ENCODE measurements at places on chromosomes 1 and 21.

- no peak for DNase-seq
Observed at GRCh38 chr21:39153842-39154241, 29.4 kb downstream of the PSMG1 start.

DNA sequence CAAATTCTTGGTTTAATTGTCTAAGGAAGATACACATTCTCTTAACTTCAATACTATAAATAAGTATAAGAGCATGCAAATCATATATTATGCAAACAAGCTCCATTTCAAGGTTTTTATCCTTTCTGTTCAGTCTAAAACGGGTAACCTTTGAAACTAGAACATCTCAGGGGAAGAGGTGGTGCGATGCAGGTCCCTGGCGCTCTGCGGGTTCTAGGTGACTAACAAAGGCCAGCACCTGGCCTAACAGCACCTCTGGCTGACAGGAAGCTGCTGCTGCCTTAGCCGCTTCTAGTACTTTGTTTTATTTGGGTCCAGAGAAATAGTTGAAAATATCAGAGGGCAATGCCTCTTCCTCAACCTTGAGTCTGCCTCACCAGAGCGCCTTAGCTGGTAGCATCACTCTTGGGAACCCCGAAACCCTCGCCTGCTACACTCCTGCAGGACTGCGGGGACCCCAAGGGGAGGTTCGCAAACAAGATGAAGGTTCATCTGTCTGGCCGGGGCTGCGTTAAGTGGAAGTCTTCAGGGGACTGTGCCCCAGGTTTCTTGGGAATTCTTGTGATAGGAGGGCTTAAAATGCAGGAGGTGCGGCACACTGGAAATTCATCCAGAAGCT, 45.5 kb downstream of the PRDM15 start:
- no peak for DNase-seq

DNA sequence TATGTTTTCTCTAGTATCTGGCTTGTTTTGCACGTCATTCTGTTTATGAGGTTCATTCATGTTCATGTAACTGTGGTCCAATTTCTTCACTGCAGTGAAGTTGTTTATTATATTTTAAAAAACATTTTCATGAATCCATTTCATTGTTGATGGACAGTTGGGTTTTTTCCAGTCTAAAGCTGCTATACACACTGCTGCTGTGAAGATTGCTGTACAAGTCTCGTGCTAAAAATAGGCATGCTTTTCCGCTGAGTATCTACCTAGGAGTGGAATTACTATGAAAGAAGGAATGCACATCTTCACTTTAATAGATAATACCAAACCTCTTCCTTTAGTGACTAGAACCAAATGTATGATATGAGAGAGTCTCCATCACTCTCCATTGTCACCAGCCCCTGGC, 49.0 kb upstream of the ETS2 start:
- DNase-seq = no peak

GRCh38 chr1:65558215-65558614, 137.7 kb downstream of the LEPR start:
- no peak for DNase-seq

DNA sequence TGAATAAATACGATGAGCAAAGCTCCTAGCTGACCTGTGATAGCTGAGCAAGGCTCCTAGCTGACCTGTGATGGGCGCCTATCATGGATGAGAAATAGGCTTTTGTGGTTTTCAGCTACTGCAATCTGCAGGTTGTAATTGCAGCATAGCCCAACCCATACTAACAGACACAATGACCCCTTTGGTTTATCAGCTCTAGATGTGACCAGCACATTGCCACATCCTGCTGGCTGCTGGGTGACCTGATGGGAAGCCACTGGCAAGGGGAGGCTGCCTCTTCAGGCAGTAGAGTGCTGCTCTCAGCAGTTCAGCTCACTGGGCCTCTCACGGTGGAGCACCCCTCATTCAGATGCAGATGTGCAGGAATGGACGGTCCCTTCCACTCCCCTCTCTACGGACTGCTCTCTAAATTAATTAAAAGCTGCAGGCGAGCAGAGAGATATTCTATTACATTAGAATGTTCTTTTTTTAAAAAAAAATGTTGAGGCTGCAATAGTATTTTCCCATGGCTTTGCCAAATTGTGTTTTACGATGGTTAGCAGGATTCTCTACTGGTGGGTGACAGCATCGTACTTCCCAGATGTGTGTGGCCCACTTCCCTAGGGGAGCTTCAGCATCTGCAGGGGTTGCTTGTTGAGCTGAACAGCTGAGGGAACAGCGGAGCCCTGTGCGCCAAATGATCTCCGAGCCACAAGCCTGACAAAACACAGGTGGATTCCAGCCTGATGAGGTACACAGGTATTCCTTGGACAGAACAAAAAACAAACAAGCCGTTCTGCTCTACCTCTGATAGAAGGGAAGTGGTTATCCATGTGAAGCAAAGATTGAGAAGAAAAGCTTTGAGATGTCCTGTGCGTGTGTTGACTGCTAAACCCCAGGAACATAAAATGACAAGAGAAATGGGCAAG, 65.0 kb downstream of the SYT6 start:
- DNase-seq = no peak

DNA sequence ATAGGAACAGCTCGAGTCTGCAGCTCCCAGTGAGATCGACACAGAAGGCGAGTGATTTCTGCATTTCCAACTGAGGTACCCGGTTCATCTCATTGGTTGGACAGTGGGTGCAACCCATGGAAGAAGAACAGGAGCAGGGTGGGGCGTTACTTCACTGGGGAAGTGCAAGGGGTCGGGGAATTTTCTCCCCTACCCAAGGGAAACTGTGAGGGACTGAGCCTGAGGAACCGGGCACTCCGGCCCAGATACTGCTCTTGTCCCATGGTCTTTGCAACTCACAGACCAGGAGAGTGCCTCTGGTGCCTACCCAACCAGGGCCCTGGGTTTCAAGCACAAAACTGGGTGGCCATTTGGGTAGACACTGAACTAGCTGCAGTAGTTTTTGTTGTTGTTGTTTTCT, 307.1 kb downstream of the AMY1C start:
- no peak for DNase-seq

DNA sequence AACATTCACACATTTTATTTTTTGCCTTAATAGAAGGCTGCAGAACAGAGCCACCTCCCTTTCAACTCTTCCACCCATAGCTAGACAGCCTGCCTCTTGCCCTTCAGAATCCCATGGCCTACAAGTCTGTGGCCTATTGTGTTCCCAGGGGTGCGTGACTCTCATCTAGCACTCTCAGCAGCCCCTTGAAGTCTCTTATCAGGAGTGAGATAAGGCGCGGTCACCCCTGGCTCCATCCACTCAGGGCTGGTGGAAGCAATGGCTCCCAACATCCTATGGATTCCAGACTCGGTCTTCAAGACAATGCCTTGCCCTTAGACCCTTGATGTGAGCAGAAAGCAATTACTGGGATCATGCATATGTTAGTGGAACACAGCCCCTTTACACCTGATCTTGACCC, 264.1 kb upstream of the GREM2 start:
- DNase-seq = no peak

DNA sequence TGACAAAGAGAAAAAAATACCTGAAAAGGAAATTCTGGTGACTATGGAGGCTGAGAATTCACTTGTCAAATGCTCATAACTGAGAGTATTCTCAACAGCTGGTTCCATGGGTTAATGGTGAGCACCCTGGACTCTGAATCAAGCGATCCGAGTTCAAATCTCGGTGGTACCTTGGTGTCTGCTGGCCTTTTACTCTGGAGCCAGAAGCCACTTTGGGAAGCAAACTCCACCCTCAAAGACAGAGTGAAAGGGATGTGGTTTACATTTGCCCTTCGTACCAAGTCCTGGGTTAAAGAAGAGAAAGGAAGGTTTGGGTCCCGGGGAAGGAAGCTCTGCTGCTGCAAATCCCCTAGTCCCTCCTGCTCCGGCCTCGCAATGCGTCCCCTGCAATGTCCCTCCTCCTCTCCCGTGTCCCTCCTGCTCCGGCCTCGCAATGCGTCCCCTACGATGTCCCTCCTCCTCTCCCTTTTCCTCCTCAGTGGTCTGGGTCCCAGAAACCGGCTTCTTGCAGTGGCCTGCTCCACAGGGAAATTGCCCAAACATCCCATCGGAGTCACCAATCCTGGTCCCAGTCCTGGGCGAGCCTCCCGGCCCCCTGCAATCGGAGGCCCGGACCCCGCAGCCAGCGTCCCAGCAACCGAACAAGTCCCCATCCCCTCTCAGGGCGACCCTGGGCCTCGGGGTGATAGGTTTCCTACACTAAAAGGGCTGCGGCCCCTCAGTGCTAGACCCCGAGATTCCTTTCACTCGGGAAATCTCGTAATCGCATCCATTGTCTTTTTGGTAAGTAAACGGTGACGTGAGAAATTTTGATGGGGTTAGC, 129.4 kb downstream of the PPIAL4G start:
- DNase-seq = peak; percentile 1

DNA sequence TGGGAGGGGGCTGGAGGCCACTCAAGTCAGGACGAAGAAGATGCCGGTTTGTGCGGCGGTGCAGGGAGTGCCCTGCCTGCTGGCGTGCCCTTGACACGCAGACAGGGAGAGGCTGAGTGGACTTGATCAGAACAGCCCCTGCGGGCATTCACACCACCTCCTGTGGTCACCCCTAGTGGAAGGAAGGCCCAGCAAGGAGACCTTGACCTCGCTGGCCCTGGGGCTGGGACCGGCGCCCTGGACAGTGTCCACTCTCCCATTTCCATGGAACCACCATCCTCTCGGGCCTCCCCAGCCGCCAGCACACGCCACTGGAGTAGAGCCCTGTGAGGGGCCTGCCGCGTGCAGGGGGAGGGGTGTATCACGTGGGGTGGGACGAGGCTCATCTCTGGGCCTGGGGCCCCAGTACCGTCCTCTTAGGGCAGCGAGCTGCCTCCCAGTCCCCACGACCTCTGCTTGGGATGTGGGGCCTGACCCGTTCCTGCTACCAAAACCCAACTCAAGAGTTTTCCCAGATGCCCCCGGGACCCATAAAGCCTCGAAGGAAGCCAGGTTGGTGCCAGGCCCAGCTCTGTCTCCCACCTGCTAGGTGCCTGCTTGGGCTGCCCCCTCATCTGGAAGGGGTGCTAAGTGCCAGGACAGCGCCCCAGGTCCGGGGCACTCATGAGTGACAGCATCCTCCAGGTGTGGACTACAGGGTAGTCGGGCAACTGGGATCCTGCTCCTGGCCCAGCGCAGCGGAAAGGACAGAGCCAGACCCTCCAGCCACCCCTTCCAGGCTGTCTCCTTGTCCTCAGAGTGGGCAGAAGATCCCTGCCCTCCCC, 62.8 kb downstream of the SLX9 start:
- no peak for DNase-seq

DNA sequence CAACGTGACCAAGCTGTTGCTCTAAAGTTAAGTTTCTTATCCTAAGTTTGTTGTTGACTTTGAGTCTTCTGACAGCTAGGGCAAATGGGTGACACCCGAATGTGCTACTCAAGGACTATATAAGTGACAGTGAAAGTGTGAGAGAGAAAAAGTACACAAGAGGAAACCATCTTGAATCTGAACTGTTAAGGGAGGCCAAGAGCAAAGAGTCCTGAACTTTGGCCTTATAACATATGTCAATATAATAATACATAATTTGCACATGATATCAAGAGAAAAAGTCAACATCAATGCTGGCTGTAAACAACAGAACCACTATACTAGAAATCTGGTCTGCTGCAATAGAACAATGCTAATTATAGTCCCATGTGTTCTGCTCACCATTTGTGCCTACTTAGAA, 29.5 kb downstream of the SYNJ1 start:
- DNase-seq = no peak

GRCh38 chr1:5444396-5444795, 547.8 kb downstream of the NPHP4 start:
- no peak for DNase-seq

DNA sequence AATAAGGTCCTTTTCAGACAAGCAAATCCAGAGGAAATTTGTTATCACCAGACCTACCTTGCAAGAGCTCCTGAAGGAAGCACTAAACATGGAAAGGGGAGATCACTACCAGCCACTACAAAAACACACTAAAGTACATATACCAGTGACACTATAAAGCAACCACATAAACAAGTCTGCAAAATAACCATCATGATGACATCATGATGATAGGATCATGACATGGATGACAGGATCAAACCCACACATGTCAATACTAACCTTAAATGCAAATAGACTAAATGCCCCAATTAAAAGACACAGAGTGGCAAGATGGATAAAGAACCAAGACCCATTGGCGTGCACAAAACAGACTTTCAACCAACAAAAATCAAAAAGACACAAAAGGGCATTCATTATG, 688.8 kb upstream of the NR5A2 start:
- no peak for DNase-seq

- DNase-seq = no peak
Observed at GRCh38 chr1:168734271-168734670, 5.3 kb upstream of the DPT start.

GRCh38 chr21:35652872-35653271, 407.5 kb downstream of the SETD4 start:
- DNase-seq = no peak

- DNase-seq = no peak
Observed at GRCh38 chr1:117678246-117678977, 72.6 kb downstream of the TENT5C start.

- no peak for DNase-seq
Observed at GRCh38 chr1:15181564-15181963, 28.0 kb downstream of the TMEM51 start.

- DNase-seq = peak; percentile 83
Observed at GRCh38 chr1:155063550-155064110, at the start of gene EFNA4. Gene EFNA4 (plus strand): TSS chr1:155063740. CDS start chr1:155063824, 84 bp downstream.

GRCh38 chr1:16013908-16014258, 4.0 kb downstream of the HSPB7 start:
- DNase-seq = no peak

GRCh38 chr1:47228644-47229030, 3.4 kb downstream of the TAL1 start:
- DNase-seq = no peak

GRCh38 chr1:207051191-207051943, at the start of gene YOD1:
Gene YOD1 (minus strand): TSS chr1:207051208. CDS start chr1:207051030, 178 bp downstream.
- no peak for DNase-seq

DNA sequence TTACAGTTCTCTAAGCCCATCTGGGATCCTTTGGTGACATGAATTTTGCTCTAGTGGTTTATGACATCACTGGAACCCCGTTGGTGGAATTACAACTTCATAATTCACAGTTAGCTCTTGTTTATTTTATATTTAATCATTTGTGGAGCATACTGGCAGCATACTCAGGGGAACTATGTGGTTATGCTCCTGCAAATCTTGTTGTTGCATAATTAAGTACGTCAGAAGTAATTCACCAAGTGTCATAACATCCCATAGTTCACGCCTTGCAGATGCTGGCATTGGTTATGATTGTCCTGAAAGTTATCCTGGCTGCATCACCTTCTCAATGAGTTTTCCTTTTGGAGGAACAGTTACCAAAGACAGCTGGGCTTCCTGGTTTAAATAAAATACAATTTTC, 16.5 kb downstream of the PRRX1 start:
- DNase-seq = no peak

DNA sequence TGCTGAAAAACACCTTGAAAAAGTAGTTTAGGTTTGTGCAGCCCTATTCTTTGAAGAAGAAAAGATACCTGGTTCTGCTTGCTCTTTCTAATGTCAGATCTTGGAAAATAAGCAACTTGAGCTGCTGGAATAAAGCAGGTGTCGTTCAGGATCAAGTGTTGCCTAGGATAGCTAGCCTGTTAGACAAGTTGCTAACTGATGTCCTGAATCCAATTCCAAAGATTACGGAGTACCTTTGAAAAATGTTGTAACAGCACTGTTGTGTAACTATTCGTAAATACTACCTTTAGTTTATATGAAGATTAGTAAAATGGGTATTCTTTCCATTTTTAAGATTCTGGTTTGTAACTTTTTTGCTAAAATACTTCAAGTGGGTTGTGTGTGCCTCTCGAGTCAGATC, 151.5 kb downstream of the CLEC20A start:
- DNase-seq = no peak

Measured in stimulated activated naive CD4-positive, alpha-beta T cell treated with Interleukin-2 at 50 U/mL for 16 hours (primary cell).